ENCODE measurements at places on chromosomes 5 and 9.
A peak's percentile ranks its signal among the peaks of the same experiment; 100 is the strongest.

DNA sequence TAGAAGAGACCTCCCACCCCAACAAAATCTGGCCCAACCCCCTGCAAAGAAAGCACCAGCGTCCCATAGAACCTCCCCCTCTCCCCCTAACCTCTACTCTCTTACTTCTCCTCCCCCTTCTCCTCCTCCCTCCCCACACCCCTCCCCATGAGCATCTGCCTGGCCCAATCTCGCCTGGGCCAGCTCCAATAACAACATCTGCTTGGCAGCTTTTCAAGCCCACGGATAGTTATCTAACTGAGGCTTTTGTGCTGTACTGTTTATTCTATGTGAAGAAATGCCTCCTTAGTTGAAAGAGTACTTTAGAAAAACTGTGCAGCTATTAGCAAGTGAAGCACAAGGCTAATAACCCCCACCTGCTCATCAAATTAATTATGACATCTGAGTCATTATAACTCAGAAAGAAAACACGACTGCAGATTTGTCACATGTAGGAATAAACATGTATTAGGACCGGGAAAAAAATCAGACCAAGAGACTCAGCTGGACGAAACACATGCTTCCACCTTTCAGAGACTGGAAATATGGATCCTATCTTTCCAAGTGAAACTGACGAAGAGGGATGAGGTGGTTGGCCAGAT lies 42.8 kb downstream of the NFIB start:
- no peaks in the 10 kb centered on the region for H3K27me3 ChIP-seq
- H3K4me1 ChIP-seq = peaks cover 56% of the 10 kb centered on the region
- DNase-seq = no peak
- peak overlapping the region; percentile 46 for H3K27ac ChIP-seq

DNA sequence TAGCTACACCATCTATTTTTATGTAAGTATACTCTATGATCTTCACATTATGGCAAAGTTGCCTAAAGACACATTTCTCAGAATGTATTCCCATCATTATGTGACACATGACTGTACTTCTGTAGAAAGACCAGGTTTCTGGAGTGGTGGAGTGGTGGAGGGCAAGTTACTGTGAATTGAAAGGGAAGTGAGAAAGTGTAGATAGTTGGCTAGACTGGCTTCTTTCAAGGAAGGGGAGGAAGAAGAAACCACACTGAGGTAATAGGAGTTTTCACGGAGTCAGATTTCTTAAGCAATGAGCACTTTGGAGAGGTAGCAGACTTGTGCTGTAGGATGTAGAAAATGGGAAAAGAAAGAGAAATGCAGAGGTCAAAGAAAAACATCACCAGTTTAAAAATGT lies 50.9 kb upstream of the EQTN start:
- no peak overlapping the region for H3K4me3 ChIP-seq
- H3K27ac ChIP-seq = no peak overlapping the region
- no peaks in the 10 kb centered on the region for H3K4me1 ChIP-seq
- H3K36me3 ChIP-seq = no peaks in the 10 kb centered on the region

DNA sequence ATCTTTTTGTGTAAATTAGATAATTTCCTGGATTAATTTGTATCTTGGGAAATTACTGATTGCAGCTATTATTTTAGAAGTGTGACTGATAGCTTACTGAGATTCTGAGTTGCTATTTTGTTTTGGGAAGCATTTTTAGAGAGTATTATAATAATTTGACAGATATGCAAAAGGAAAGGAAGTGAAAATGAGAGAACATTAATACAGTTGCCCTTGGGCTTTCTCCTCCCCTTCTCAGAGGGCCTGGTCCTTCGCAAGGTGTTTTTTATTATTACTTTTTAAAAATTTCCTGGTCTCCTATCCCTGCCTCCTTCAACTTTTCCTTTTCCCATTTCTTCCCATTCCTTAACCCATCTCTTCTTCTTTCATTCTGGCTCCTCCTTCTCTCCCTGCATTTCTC lies 32.6 kb downstream of the UBAP1 start:
- no peaks in the 10 kb centered on the region for H3K4me1 ChIP-seq
- no peaks in the 10 kb centered on the region for H3K36me3 ChIP-seq
- H3K27ac ChIP-seq = no peak overlapping the region
- no peak overlapping the region for H3K4me3 ChIP-seq
- H3K27me3 ChIP-seq = no peaks in the 10 kb centered on the region

DNA sequence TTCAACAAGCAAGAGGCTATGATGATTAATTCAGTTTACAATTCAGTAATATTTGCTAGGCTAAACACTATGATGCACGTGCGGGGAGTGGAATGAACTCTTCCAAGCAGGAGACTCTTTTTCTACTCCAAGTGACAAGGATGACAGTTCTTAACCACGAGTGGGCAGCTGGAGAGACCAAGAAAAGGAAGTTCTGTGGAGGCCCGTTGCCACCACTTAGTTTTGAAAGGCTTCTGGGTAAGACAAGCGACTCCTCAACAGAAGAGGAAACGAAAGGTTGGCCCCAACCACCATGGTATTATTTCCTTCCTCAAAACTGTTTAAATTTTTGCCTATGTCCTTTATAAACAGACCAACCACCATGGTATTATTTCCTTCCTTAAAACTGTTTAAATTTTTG lies 2.8 kb downstream of the DCAF12 start:
- no peaks in the 10 kb centered on the region for H3K27me3 ChIP-seq
- peaks cover 16% of the 10 kb centered on the region for H3K4me1 ChIP-seq
- H3K36me3 ChIP-seq = peaks cover 31% of the 10 kb centered on the region
- no peak for DNase-seq
- H3K4me3 ChIP-seq = no peak overlapping the region

All from osteoblast (primary cell).